Naive thymus-derived CD8-positive, alpha-beta T cell (primary cell): ENCODE measurements at places on chromosomes 11 and 22.

DNA sequence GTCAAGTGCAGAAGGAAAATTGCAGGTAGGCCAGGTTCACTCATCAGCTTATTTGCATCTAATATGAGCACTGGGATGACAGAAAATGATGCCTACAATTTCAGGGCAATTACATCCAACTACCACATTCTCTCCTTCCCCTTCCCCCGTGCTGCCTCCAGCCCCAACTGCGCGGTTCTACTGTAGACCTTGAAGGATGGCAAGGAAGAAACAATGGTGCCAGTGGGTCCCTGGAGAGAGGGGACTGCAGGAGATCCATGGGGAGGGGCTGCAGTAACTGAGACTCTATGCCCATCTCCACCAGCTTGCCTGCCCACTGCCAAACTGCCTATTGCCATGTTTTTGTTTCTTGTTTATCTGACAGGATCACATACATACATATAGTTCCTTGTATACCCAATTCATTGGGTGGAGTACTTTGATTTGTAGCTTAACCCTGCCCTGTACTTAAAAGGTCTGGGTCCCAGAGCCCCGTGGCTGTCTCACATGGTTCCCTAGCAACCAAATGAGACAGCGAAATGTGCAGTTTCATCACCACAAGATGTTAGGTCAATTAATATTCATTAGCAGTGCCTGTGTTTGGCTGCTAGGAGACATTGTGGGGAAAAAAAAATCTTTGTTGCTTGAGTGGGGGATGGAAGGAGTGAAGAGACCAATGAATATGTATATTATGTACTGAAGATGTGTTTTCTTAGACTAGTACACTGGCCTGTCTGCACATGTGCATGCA is 253.5 kb upstream of the PLET1 start:
- no peak for DNase-seq

GRCh38 chr22:27834364-27835185 is 33.0 kb upstream of the MN1 start:
- DNase-seq, result no peak

DNA sequence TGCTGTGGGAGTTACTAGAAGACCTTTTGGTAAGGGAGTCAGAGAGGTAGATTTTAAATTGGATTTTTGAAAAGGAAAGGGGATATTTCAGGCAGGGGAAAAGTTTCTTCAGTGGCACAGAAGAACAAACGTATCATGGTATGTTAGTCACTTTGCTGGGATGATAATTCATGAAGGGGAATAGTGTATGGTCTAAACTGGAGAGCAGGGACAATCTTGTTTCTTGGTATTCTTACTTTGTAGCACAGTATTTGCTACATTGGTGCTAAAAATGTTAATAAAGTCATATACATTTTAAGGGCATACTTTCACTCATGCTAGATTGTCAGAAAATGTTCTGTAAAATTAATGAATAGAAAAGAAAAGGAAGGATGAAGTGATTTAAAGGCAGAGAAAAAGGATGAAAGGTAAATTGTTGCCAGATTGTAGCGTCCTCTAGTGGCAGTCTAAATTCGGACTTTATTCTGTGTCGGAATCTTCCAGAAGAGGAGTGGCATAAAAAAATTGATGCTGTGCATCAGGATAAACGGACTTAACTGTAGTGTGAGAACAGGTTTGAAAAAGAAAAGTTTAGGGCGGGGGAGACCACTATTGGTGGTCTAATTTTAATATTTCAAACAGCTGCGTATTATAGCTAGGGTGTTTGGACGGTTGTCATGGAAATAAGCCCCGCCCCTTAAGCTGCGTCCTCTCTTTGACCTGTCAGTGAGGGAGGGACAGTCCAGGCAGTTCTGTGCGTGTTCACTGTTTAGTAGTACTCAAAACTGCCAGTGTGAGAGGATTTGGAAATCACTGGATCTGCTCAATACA is at the start of gene BCO2:
Gene BCO2, plus strand, starts transcription at position 724 of the 810 bp plus-strand sequence. CDS start 90 bp downstream, outside the sequence.
- DNase-seq, result peak; percentile 2

DNA sequence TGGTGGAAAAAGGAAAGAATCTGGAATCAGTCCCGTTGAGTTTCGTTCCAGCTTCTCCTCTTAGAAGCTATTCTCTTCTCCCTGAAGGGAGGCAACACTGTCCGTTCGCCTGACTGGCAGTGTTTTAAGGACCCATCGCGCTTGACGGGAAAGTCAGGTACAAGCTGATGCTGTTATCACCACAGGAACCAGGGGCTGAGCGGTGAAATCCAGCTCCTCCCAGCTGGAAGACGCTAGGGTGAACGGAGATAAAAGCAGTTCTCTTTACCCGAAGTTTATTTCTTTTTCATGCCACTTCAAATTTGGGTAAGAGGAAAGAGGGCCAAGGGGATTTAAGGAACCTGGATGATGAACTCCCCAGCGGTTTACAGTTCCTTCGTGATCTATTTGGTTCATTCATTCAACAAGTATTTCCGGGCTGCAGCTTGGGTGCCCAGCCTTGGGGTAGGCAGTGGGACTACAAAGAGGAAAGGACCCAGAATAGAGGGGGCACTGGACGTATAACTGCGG is 551 bp upstream of the DEUP1 start:
- DNase-seq, result no peak

- DNase-seq, result peak; percentile 71
Measured at GRCh38 chr22:44181033-44181911, 547 bp downstream of the PARVG start.

DNA sequence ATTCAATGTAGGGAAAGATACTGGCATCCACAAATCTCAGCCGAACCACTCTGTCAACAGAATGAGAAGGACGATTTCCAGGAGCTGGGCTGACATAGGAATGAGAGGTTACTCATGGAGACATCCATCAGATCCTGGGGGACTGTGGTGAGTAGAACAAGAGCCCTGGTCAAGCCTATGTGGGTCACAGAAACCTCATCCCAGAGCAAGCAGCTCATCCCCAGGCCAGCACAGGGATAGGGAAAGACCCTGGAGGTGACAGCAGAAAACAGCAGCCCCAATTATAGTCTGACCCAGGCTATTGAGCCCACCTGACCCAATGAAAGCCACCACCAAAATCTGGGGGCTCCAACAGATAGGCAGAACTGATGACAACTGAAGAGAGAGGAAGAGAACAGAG is 128.0 kb upstream of the SERPIND1 start:
- DNase-seq, result no peak

DNA sequence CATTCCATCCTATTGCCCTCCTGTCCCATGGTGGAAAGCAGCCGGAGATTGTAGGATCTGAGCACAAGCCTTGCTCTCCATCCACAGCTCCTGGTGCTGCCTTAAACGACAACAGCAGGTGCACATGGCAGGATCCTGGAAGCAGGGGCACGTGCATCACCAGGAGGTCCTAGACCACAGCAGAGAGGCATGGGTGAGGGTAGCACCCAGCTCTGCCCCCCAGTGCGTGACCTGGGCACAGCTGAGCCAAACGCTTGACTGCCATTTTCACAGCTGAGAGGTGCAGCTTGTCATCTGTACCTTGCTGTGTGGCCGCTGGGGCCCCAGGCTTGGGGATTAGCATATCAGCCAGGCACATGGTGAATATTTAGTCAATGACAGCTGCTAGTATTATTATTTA is 92.7 kb downstream of the NTM start:
- no peak for DNase-seq

- no peak for DNase-seq
Measured at GRCh38 chr11:78432956-78433355, 15.3 kb upstream of the GAB2 start.

DNA sequence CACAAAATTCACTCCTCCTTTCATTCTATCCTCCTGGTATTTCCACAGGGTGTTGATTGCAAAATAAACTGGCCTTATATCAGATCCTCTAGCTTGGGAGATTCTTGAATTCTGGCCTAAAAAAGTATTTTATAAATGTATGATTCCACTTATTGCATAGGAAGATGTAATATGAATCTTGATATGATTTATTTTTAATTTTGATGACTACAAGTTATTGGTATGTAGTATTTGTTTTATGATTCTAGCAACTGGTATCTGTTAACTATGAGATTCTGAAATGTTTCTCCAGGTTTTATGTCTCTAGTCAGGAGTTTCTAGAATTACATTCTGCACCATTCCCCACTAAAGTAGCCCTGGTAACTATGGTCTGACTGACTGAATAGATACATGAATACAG is 373.9 kb upstream of the C11orf87 start:
- DNase-seq, result no peak

GRCh38 chr11:30788849-30789248 is 202.7 kb upstream of the MPPED2 start:
- no peak for DNase-seq
